ENCODE measurements at places on chromosomes 11 and 22.

GRCh38 chr11:34909955-34910354 is 6.2 kb downstream of the APIP start:
- no peak for DNase-seq

DNA sequence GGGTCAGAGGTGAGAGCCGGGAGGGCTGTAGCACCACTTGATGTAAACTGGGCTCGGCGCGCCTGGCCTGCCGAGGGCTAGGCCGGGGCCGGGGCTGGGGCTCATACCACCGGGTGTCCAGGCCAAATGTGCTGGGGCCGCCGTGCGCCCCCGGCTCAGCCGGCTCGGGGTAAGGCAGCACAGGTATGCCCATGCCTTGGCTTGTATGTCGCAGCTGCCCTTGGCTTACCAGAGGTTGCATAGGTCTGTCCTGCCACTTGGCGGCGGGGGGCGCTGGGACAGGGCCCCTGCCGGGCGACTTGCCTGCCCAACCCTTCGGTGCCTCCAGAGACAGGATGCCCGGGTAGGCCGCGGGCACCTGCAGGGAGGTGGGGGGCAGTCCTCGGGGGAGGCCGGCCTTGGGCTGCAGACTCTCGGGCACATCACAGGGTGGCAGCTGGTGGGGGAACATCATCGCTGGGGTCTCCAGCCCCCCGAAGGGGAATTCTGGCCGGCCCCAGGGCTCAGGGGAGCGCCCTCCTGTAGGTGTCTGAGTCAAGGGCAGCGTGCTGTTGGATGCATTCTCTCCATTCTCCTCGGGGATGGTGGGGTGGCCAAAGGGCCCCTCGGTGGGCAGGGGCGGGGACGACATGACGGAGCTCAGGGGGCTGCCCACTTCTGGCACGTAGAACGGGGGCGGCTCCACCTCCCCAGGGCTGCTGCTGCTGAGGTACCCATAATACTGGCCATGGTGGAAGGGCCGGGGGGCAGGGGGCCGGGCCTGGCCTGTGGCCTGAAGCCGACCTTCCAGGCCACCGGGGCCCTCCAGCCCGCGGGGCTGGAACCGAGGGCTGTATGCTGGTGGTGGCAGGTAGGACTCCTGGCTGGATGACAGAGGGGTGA is 36.4 kb downstream of the IGSF9B start:
- DNase-seq, result no peak

- no peak for DNase-seq
Measured at GRCh38 chr22:36541831-36542411, 13.0 kb upstream of the EIF3D start.

DNA sequence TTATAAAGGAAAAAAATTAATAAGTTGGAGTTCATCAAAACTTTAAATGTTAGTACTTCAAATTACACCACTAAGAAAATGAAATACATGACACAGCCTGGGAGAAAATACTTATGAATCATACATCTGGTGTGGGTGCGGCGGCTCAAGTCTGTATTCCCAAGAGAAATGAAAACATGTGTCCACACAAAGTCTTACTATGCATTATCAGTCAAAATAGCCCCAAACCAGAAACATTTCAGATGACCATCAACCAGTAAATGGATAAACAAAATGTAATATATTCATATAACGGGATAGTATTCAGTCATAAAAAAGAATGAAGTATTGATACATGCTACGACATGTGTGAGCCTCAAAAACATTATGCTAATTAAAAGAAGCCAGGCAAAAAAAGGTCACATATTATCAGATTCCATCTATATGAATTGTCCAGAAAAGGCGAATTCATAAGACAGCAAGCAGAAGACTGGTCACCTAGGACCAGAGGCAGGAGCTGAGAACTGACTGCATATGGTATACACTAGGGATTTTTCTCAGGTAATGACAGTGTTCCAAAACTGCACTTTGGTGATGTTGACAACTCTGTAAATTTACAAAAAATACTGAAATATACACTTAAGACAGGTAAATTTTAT is 5.3 kb upstream of the AKIP1 start:
- no peak for DNase-seq

GRCh38 chr11:68329978-68330699 is 17.7 kb downstream of the LRP5 start:
- no peak for DNase-seq

Measured in right renal cortex interstitium (tissue), 3 donors.